ENCODE measurements at places on chromosomes 11 and 22.

DNA sequence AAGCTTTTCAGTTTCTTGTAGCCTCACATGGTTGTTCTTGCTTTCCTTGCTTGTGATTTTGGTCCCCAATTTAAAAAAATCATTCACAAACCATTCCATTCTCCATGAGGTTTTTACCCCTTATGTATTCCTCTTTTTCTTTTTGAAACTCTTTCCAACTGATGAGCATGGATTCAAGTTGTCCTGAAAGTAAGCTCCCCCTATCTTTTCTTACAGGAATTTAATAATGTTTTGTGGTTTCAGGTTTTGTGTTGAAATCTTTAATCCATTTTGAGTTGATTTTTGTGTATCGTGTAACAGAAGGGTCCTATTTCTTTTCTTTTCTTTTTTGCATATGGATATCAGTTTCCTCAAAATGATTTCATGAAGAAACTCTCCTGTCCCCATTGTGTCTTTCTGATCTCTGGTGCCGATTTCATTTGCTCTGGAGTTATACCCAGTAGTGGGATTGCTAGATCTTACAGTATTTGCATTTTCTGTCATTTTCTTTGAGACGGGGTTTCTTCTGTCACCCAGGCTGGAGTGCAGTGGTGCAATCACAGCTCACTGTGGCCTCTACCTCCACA is 58.5 kb downstream of the LRRC74B start:
- DNase-seq = no peak

- no peak for DNase-seq
Observed at GRCh38 chr11:13303668-13304649, 26.4 kb downstream of the BMAL1 start.

DNA sequence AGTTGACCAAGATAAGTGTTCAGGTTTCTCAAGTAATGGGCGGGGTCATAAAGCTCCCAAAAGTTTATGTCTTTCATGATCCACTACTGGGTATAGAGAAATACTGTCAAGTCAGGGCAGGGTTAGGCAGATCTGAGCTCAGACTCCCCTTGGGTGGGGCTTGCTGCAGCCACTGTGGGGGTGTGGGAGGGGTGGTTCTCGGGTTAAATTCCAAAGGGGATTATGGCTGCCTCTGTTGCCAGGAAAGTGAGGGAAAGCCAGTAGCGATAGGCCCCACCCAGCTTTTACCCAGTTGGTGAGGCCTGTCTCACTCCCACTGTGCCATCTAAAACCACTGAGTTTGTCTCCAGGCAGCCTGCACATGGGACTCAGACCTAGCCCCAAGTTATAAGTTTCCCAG is 37.8 kb downstream of the DLG2 start:
- DNase-seq = no peak

DNA sequence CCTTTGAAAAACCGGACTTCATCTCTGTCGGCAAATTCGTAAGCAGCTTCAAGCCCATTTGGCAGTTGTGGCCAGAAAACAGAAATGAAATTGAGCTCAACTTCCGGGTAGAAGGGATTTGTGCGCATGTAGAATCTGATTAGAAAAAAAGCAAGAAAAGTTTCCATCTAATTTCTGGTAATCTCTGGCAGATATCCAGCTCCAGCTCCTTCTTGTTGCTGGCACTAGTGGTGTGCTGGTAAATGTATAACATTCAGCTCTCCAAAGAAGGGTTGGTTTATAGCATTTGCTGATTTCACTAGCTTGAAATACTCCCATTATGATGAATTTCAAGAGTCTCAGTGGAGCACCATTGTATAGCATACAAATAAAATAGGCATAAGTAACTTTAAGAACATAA is 5.4 kb downstream of the MMP1 start:
- DNase-seq = no peak

DNA sequence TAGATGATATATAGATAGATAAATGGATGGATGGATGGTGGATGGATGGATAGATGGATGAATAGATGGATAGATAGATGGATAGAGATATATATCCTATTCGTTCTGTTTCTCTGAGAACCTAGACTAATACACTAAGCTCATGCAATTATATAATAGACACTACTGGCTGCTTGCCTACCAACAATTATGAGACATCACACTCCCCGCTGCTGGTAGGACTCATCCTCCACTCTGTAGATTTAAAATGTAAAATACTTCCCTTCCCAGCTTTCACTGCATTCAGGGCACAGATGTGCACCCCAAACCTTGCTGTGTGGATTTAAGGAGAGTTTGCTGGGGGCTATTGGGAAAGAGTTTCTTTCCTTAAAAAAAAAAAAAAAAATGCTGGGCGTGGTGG is 28.3 kb upstream of the RCN1 start:
- DNase-seq = no peak

GRCh38 chr11:133070021-133070713 is 462.1 kb downstream of the OPCML start:
- no peak for DNase-seq
